Astrocyte of the spinal cord (primary cell): ENCODE measurements at places on chromosomes 11 and 22.

GRCh38 chr11:133249530-133249929, 282.8 kb downstream of the OPCML start:
- no peak for DNase-seq

DNA sequence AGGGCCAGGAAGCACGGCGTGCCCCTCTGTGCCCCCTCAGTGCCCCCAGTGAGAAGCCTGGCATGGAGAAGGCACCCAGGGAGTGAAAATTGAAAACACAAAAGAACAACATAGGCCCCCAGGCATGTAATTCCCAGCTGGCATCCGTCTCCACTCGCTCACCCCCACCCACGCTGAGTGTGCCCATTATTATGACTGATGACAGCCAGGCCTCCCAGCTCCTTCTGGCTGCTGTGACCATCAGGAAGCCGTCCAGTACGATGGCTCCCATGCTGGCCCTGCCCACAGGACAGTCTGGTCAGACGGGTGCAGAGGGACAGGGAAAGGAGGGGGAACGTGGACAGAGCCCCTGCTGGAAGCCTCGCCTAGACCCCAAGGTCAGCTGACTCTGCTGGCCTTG, 30.1 kb downstream of the ELFN2 start:
- no peak for DNase-seq

DNA sequence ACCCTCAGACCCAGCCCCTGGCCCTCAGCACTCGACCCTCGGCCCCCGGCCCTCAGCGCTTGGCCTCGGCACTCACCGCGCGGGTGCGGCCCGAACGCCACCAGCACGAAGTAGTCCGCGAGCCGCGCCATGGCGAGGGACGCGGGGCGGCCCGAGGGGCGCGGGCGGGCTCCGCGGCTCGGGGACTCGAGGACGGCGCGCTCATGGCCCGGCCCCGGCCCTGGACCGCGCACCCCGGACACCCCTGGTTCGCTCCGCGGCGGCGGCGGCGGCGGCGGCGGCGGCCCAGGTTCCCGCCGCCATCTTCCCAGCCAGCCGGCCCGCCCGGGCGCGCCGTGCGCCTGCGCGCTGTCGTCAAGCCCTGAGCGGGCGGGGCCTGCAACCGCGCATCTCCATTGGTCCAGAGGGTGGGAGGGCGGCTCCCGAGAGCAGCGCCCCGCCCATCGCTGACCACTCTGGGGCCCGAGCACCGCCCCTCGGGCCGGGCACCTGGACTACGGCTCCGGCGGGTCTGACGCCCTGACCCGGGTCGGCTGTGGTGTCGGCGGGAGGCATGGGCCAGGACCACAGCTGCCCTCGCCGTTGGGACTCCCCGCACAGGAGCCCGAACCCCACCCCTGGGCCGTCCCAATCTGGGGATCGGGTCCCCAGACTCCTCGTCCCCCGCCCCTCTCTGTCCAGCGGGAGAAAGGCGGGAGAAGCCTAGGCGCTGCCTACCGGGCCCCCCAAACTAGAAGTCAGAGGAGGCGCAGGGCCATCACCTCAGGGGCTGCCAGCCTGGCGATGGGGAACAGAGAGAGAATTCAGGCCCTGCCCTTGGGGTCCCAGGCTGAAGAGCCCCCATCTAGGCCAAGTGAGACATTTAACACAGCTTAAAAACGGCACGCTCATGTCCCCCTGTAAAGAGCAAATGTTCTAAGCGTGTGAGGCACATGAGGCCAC, at the start of gene SBF1:
Gene SBF1, minus strand, starts transcription at position 326 of the 942 bp plus-strand sequence. Its CDS starts 195 bp downstream, at position 131.
- peak; percentile 85 for DNase-seq

- DNase-seq: no peak
These were observed 697.1 kb upstream of the FAT3 start for GRCh38 chr11:91527380-91528030.

GRCh38 chr22:19889951-19890350, 35.3 kb upstream of the GNB1L start:
- DNase-seq: no peak

GRCh38 chr11:104771763-104772162, 126.5 kb downstream of the CASP12 start:
- peak; percentile 9 for DNase-seq

DNA sequence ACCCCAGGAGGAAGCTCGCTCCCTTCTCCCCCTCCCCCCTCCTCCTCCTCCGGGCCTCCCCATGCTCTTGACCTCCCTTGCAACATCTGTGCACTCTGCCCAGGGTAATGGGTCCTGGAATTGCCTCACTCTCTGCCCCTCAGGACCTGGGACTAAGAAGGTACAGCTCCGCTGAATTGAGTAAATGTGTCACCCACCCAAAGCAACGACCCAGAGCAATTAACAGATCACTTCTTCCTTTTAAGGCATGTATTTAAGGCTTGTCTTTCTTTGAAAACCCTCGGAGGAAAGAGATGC, 15.1 kb downstream of the GDPD5 start:
- no peak for DNase-seq

GRCh38 chr22:42912059-42912458, 55.0 kb upstream of the ARFGAP3 start:
- no peak for DNase-seq

GRCh38 chr11:96013461-96014213, 89.7 kb upstream of the MTMR2 start:
- no peak for DNase-seq

- no peak for DNase-seq
These were observed 3.3 kb downstream of the NPAT start for GRCh38 chr11:108218912-108219783.

- DNase-seq: no peak
These were observed 16.4 kb upstream of the OR6M1 start for GRCh38 chr11:123822599-123822998.

DNA sequence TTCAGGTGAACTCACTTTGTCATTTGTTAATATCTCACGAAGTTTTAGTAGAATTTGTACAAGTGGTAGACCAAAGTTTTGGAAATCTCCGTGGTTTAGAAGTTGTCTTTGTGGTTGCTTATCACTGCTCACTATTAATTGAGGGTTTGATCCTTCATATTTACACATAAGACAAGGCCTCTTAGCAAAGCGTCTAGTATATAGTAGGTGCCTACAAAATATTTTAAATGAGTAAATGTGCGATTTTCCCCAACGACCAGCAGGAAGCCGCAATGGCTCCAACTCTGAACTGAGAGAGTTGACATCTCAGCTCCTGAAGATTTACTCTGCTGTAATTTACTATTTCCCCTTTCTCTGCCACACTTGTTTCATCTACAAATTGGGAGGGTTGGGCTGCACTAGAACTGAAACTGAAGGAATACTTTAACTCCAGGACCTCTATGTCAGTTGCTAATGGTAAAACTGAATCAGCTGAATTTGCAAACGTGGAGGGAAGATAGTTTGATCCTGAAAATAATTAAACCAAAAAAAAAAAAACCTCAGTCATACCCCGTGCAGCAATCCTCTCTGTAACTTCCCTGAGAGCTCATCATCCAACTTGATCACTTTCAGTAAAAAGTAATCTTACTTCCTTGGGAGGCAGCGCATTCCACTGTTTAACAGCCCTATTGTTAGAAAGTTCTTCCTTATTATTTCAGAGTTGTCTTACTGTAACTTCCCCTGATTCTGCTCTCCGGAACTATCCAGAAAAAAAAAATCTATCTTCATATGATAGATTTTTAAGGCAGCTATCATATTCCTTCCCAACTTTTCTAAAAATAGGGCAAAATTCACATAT, 1.3 kb upstream of the SBF2 start:
- DNase-seq: no peak

- no peak for DNase-seq
These were observed 2.6 kb downstream of the PDE3B start for GRCh38 chr11:14645985-14646900.

DNA sequence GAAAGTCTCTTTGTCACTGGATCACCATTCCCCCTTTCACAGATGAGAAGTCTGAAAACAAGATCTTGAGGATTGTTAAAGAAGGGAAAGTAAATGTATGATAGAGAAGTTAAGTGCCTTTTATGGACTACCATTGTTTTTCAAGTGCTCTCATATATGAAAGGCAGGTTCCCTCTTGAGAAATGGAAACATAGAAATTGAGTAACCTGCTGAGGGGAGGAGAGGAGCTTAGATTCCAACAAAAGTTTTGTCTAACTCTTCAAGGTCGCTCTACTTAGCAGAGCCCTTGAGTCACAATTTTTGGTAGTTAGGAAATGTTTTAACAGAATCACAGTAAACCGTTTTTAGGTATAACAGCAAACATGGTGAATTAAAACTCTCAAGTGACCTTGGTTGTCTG, 80.1 kb downstream of the SVIP start:
- DNase-seq: no peak

GRCh38 chr11:68564261-68564660, 103.7 kb downstream of the PPP6R3 start:
- DNase-seq: no peak

- no peak for DNase-seq
These were observed 1.8 kb downstream of the CELF1 start for GRCh38 chr11:47551086-47551485.

DNA sequence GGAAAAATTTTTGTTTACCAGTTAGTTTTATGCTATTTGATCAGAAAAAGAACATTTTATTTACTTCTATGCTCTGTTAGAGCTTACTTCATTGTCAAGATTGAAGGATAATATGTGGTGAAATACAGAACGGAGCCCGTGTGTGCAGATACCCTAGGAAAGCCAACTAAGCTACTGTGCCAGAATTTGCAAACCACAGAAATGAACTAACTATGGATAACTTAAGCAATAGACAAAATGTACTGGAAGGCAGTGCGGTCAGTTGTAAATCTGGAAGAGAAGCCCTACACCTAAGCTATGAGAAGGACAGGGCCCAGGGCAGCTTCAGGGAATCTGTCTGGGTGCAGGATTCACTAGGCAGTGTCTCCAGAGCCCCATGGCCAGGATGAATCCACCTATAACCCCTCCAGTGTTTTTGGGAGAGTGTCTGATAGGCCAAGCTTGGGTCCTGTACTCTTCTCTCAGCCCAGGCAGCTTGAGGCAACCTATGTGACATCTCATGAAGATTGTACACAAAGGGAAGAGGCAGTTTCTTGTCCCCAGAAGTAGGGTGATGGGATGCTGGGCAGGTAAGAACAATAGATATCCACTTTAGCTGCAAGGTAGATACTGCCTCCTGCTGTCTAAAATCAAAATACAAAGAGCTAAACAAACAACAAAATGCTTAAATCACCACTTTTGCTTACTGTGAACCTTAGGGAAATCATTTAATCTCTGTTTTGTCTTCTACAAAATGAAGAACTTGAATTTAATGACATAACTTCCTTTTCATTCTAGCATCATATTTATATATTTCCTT, 12.1 kb downstream of the MMP7 start:
- DNase-seq: no peak

- DNase-seq: no peak
These were observed 67.0 kb upstream of the EIF3D start for GRCh38 chr22:36595940-36596339.

DNA sequence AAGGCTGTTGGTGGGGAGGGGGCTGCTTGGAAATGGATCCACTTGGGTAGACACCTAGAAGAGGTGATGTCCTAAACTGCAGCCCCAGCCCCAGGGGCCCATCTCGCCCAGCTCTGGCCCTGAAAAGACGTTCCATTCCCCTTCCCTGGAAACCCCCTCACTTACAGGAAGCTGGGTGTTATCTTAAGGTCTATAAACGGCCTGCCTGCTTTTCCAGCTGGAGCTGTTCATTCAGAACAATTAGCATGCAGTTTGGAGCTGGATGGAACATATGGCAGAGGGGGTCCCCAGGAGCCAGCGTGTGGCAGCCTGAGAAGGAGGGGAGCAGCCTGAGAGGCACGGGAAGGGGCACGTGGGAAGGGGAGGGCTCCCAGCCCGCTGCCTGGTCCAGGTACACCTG, 139.6 kb downstream of the PKNOX2 start:
- DNase-seq: no peak

DNA sequence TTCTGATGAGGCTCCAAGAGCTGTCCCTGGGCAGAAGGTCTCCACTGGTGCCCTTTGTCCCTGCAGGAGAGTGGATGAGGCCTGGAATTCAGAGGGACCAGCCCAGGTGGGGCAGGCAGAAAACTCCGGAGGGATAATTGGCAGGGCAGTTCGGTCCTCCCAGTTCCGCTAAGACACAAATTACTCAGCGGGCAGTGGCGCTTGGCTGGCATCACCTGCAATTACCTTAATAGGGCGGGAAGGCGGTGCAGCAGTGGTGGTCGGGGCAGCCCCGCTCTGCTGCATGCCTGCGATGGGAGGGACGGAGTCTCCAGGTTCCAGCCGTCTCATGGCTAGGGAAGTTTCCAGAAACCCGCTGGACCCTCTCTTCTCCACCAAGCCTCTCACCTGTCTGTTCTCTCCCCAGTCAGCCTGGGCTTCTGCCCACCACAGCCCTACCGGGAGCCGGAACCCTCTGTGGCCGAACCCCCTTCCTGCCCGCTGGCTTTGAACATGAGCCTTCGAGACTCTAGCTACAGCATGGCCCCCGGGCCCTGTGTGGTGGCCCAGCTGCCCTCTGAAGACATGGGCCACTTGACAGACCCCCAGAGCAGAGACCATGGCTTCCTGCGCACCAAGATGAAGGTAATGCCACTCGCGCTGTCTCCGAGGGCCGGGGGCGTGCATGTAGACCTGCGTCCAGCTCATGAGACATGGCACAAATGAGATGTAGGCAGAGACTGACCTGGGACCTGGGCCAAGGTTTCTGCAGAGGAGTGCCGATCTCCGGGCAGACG, 7.0 kb downstream of the OVOL1 start:
- DNase-seq: no peak

DNA sequence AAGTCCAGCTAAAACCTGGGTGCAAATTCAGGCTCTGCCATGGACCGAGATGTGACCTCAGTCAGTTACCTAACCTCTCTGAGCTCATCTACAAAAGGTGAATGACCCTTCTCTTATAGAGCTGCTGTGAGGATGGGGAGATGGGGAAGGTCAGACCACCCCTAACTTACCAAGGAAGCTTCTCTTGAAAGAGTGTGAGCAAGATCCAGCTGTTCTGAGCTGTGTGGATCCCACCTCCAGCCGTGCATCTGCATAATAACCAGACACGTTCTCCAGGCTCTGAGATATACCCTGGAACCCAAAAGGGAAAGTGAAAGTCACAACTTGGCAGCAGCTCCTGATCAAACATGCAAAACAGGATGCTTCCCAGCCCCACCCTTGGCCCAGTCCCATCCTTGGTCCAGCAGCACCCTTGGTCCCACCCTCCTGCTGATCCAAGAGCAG, at the start of gene APOL3:
Gene APOL3, minus strand, starts transcription at position 257 of the 444 bp plus-strand sequence. CDS start 11,700 bp downstream, outside the sequence.
- DNase-seq: peak; percentile 68

- DNase-seq: no peak
These were observed 188.8 kb downstream of the SNX19 start for GRCh38 chr11:130727157-130728119.

GRCh38 chr11:13310443-13310842, 32.9 kb downstream of the BMAL1 start:
- no peak for DNase-seq

GRCh38 chr22:33562501-33562900, 357.8 kb downstream of the LARGE1 start:
- no peak for DNase-seq

DNA sequence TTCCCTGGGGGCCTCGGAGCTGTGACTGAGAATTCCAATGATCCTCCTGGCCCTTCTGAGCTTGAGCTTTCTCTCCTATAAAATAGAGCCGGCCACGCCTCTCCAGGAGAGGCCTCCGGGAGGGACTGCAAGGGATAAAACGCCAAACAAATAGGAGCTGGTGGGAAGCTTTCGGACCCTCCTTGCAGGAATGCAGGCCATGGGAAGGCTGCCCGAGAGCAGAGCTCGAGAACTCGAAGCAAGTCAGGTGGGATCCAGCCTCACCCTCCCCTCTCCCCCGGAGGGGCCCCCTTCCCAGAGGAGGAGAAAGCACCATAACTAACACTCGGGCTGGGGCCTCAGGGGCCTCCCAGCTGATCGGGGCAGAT, 34.6 kb downstream of the FLRT1 start:
- DNase-seq: no peak

GRCh38 chr11:114082767-114083181, 23.3 kb downstream of the ZBTB16 start:
- peak; percentile 23 for DNase-seq

GRCh38 chr22:49154433-49154832, 673.2 kb downstream of the BRD1 start:
- DNase-seq: no peak
